ENCODE measurements at places on chromosomes 12 and 14.

DNA sequence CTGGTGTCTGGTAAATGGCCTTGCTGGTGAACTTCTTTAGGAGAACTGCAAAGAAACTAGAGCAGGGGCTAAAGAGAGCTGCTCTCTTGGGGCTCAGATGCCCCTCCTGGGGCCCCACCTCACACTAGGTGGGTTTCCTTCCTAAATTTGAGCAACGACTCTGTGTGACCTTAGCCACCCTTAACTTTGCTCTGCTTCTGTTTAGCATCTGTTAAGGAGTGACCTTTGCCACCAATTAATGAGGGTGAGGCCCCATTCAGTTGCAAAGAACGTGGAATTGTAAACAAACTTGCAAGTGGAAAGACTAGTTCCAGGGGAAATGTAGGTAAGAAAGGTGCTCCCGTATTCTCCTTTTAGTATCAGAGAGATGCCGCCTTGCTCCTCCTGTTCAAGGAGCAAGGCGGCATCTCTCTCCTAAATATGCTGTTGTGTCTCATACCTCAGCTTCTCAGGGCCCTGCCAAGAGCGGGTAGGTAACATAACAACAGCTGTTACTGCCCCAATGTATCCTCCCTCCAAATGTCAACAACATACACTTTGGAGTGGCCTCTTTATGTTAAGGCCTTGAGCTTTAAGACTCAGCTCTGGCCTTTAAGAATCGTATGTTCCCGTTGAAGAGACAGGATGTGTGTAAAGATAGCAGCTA is 77.6 kb upstream of the FUT8 start:
- DNase-seq = no peak

DNA sequence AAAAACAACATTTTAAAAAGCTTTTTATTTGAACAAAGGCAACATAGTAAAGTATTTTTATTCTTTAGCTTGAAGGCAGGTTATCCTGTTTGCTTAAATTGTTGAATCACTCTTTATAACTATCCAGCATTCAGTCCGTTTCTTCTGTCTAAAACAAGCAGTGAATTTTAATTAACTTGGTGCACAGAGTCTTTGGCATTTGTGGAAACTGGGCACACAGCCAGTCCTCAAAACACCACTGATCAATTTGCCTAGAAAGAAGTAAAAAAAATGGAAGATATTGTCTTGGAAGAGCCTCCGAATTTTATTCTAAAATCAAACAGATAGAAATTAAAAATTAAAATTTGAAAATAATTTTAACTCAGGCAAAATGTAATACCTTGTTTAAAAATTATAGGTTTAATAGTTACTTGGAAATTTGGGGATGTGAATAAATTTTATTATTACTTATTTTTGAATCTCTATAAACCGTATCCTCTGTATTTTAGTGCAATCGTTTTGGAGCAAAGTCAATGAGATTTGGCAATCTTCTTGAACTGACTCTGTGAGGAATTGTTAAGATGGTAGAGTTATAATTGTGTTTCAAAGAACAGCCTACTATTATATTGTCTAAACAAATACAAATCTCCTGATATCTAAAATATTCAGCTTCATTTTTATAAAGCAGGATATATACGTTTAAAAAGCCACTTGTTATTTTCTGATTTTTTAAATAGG is 927.0 kb downstream of the SLC16A7 start:
- DNase-seq = no peak

- DNase-seq = no peak
Measured at GRCh38 chr12:101491329-101491728, 16.2 kb downstream of the SPIC start.

GRCh38 chr12:107017042-107017441 is 30.1 kb upstream of the MTERF2 start:
- no peak for DNase-seq

- DNase-seq = no peak
Measured at GRCh38 chr14:58535044-58535443, 102.7 kb upstream of the DACT1 start.

GRCh38 chr12:4392223-4392742 is 12.8 kb upstream of the FGF23 start:
- DNase-seq = no peak

DNA sequence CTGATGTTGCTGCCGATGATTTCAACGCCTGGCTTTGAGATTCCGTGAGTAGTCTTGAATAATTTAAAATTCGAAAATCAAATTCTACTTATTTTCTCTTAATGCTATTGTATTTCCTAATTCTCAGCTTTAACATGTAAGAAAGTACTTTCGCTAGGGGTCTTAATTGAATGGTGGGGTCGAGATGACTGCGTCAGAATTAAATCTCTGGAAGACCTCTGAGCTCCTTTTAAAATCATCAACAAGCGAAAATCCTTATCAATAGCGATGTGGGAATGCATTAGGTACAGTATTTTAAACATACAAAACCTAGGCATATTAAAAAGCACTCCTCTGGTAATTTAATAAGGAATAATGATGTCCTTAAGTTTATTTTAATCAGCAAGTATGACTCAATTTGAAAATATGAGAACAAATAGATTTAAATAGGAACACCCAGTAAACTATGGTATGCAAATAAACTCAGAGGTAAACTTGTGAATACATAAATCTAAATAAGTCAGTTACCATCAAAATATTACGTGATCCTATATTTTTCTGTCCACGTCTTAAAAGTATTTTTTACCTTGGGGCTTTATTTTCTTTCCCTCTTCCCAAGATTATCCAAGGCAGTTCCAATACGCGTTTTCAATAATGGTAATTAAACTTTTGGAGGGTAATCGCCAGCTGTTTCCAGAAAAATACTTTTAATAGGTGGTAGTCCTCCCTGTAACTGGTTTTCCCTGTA is 1.4 kb downstream of the FOXA1 start:
- DNase-seq = no peak

DNA sequence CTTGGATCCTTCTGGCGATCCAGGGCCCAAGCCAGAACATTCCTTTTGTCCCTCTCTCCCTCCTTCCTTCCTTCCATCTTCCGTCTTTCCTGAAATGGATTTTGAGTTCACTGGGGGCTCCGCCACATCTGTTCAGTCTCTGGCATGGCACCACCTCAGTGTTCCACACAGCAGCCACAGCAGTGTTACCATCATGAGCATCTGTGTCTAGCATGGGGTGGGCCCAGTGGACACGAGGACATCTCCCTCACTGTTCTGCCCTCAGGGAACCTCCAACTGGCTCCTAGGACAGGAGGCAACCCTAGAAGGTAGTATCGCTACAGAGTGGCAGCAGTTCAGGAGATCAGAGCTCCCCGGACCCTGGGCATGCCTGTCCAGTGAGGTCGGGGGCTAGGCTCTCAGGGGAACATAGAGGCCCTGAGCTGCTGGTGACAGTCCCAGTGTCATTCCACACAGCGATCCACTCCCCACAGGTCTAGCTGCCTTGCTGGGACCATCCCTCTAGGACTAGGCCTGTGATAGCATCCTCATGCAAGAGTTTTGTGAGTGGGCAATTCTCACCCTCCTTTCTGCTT is 59.0 kb downstream of the GALNT16 start:
- DNase-seq = no peak

DNA sequence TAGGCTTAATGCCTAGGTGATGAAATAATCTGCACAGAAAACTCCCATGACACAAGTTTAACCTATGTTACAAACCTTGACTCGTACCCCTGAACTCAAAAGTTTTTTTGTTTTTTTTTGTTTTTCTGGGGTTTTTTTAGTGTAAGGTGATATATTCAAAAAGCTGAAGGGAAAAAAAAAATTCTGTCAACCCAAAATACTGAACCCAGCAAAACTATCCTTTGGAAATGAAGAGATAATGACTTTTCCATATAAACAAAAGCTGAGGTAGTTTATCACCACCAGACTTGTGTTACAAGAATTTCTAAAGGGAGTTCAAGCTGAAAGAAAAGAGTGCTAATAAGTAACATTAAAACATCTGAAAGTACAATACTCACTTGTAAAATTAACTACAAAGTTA is 448.1 kb downstream of the KCNH5 start:
- no peak for DNase-seq

- DNase-seq = no peak
Measured at GRCh38 chr12:124369827-124370378, 75.0 kb downstream of the RFLNA start.

DNA sequence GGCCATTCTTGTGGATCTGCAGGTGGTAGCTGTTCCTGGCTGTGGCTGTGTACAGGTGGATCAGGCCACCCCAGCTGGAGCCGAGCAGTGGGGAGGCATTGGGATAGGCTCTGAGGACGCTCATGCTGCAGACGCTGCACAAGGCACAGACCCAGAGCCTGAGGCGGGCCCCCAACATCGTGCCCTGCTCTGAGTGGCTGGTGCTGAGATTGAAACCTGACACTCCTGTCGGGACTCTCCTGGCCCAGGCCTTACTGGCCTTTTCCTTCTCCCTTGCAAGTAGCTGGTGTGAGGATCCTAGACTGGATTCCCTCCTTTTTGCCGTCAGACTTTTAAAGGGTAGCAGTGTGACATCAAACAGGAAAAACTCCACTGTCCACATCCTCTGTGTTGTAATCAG is at the start of gene FGF23:
FGF23 (minus strand) TSS at position 308 of the 400 bp plus-strand sequence; CDS start at position 178, 130 bp downstream.
- no peak for DNase-seq

DNA sequence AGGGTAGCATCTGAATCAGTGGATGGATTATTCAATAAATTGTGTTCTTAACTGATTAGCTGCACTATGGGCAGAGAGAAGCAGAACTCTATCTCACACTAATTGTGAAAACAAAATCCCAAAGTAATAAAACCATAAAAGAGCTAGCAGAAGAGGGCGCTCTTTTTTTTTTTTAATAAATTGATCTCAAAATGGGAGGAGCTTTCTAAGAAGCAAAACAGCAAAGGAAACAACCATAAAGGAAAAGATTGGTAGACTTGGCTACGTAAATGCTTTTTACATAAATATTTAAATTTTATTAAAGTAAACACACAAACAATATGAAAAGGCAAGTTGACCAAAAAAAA is 1.5 kb upstream of the TM7SF3 start:
- no peak for DNase-seq

DNA sequence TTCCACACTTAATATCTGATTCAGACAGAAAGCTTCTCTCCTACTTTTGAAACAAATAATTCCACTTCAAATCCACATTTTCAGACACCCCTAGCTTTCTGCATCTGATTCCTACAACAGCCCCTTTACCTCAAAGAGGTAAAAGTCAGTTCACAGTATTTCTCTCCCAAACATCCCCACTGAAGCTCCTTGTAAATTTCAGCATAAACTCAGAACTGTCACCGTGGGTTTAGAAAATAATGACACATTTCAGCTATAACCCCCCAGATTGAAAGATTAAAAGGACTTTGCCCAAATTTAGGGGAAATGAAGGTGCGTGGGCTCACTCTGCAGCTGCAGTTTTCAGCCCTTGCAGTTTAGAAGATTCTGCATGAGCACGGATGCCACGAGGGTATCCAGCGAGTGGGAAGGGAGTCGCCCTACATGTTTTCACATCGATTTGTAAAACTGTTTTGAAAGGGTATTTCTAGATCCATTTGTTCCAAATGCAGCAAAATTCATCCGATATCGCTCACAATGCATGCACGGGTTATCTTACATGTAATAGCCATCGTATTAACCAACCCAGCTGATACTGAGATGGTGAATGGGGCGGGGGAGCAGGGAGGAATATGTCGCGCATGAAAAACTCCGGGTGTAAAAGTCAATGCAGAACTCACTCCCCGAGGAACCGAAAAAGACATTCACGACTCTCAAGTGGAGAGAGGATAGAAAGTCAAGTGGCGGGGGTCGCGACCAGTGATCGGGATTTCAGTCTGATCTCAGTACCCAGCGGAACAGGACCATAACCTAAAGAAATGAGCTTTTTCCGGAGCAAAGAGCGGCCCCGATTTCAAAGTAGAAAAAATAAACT is 5.0 kb upstream of the CCND2 start:
- DNase-seq = no peak

DNA sequence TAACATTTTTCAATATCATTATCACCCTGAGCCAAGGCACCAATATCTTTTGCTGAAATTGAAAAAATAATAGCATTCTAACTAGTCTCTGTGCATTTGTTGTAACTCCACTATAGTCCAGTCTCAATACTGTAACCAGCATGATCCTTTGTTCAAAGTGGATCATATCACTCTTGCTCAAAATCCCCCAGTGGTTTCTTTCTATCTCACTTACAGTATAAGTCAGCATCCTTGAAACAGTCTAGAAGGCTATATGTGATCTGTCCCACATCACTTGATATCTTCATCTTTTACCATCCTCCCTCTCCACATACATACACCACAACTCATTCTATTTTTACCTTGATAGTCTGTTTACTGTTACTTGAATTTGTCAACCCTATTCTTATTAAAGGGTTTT is 435.7 kb downstream of the CCER1 start:
- DNase-seq = no peak

Data from stromal cell of bone marrow (primary cell).